ENCODE measurements at places on chromosomes 4 and X.

- no peak for DNase-seq
Measured at GRCh38 chrX:13090027-13090338, 45.6 kb upstream of the FAM9C start.

DNA sequence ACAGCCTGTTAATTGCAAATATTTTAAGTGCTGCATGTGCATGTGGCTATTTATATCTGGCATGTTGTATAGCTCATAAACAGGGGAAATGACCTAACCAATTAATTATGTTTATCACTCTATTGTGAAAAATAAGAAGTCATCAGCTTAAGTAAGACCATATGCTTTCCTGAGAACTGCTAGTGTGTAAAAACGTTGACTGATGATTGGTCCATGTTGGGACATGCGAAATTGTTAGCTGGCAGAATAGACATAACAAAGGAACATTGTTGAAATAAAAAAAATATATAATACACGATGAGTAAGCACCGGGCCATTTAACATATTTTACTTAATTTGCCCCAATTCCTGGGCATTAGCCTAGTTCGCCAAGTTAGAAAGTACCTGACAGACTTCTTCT lies 207.5 kb downstream of the ANK2 start:
- DNase-seq, result no peak

DNA sequence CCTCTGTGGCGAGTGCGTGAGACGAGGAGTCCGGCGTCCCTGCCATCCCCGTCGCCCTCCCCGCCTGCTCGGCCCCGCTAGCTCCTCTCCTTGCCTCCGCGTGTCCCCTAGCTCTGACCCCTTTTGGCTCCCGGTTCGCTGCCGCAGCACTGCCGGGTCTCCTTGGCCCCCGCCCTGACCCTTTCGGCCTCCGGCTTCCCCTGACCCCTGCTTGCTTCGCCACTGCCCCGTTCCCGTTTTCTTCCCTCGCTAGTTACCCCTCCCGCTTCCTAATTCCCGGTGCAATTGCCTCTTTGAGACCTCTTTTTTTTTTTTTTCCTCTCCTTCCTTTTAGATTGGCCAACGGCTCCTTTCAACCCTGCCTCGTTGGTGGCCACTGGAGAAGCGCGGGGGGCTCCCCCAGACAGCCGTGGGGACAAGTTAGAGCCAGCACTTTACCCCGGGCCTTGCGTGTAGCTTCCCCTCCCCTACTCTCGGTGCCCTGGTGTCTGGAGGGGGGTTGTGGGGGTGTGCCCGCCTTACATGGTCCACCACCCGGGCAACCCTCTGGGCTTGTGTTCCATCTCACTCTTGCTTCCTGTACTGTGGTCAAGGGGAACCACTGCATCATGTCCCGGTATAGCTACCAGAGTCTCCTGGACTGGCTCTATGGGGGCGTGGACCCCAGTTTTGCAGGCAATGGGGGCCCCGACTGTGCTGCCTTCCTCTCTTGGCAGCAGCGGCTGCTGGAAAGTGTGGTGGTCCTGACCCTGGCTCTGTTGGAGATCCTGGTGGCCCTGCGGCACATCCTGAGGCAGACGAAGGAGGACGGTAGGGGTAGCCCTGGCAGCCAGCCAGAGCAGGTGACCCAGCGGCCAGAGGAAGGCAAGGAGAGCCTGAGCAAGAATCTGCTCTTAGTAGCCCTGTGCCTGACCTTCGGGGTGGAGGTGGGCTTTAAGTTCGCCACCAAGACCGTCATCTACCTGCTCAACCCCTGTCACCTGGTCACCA lies 548 bp downstream of the TMEM164 start:
- DNase-seq, result no peak

GRCh38 chr4:105186701-105187161 lies 40.1 kb downstream of the TET2 start:
- DNase-seq, result peak; percentile 70

- peak; percentile 4 for DNase-seq
Measured at GRCh38 chr4:181650033-181650825, 593.0 kb upstream of the TENM3 start.

All from A172 (cell line).